ENCODE measurements at places on chromosomes 7 and 10. TPM values are rescaled to one million over a fixed set of nuclear protein-coding genes. Genes with fewer than 3 reads are reported as not detected.

The CNPY1 gene
- total RNA-seq: not detected

The GAD2 gene
- not detected for total RNA-seq

The EPO gene
- not detected for total RNA-seq

The SND1 gene
- 307 TPM for total RNA-seq

The HOXA13 gene
- not detected for total RNA-seq

The VWDE gene
- total RNA-seq: 92.6 TPM

The WDR86 gene
- total RNA-seq: not detected

The FOXP2 gene
- not detected for total RNA-seq

The NPY gene
- total RNA-seq: not detected

DNA sequence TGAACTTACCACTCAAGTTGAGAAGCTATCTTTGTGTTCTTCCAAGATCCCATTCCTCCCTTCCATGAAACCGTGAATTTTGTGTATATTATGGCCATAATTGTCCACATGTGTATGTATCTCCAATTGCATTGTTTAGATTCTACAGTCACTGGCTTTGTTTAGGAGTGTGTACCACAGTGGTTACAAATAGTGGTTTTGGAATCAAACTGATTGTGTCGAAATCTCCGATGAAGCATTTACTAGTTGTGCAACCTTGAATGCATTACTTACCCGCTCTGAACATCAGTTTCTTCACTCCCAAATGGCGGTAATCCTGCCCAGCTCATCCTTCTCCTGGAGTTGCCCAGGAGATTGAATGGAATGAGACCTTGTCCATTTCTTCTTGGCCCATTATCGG is 145.0 kb upstream of the ZNF32 start:
- H3K4me1 ChIP-seq: no peaks in the 10 kb centered on the region
- H3K27me3 ChIP-seq: peaks cover 29% of the 10 kb centered on the region
- no peak for DNase-seq

- H3K4me3 ChIP-seq: no peak overlapping the region
- no peak overlapping the region for H3K27ac ChIP-seq
- H3K27me3 ChIP-seq: no peaks in the 10 kb centered on the region
- H3K36me3 ChIP-seq: no peaks in the 10 kb centered on the region
- no peak for DNase-seq
- no peaks in the 10 kb centered on the region for H3K4me1 ChIP-seq
These were observed 30.1 kb upstream of the PRTFDC1 start for GRCh38 chr10:24982319-24983112.

GRCh38 chr7:127888411-127888810 is 142.8 kb downstream of the LRRC4 start:
- H3K4me1 ChIP-seq: peaks cover 41% of the 10 kb centered on the region
- H3K36me3 ChIP-seq: peaks cover 60% of the 10 kb centered on the region
- no peaks in the 10 kb centered on the region for H3K27me3 ChIP-seq
- no peak overlapping the region for H3K4me3 ChIP-seq
- H3K27ac ChIP-seq: no peak overlapping the region
- DNase-seq: no peak

- H3K4me1 ChIP-seq: no peaks in the 10 kb centered on the region
- DNase-seq: no peak
- H3K4me3 ChIP-seq: no peak overlapping the region
- no peaks in the 10 kb centered on the region for H3K36me3 ChIP-seq
These were observed 414.7 kb upstream of the NRP1 start for GRCh38 chr10:33749067-33749735.

DNA sequence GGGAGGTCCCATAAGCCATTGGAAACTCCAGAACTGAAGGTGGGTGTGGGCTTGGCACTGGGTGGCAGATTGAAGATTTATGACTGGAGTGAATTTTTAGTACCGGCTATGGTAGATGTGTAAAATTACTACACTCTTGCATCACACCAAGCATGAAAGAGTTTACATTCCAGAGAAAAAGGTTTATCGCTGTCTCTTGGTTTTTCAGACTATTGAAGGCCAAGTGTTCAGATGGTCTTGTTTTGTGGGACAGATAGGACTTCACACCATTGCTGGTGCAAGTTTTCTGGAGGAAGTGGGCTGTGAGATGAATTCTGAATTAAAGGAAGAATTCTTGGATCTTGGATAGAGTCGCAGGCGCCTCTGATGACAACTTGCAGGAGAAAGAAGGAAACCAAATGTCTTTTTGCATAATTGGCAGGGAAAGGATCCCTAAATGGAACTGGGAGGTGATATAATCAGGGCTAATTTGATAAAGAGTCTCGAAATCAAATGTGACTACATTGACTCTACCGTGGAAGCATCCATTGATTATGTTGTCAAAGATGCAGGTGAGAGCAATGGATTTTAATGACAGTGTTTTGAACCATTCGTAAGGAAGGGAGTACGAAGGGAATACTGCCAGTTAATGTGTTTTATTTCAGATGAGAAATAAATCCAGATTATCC is 14.2 kb upstream of the NMT2 start:
- no peak overlapping the region for H3K4me3 ChIP-seq
- no peaks in the 10 kb centered on the region for H3K36me3 ChIP-seq

GRCh38 chr7:90485734-90486316 is 16.4 kb downstream of the PTTG1IP2 start:
- no peaks in the 10 kb centered on the region for H3K27me3 ChIP-seq
- H3K4me3 ChIP-seq: no peak overlapping the region
- H3K27ac ChIP-seq: no peak overlapping the region
- DNase-seq: no peak
- H3K4me1 ChIP-seq: no peaks in the 10 kb centered on the region

- no peak for DNase-seq
- no peak within 1 kb of the TSS for H3K4me3 ChIP-seq
- no peaks in the 10 kb centered on the region for H3K4me1 ChIP-seq
- H3K36me3 ChIP-seq: no peaks in the 10 kb centered on the region
- peaks cover 9% of the 10 kb centered on the region for H3K27me3 ChIP-seq
- no peak within 1 kb of the TSS for H3K27ac ChIP-seq
These were observed at the start of gene RBP4 for GRCh38 chr10:93601146-93601773. TSS of gene RBP4 (minus strand) at chr10:93601235. CDS start at chr10:93601028, 207 bp downstream.

DNA sequence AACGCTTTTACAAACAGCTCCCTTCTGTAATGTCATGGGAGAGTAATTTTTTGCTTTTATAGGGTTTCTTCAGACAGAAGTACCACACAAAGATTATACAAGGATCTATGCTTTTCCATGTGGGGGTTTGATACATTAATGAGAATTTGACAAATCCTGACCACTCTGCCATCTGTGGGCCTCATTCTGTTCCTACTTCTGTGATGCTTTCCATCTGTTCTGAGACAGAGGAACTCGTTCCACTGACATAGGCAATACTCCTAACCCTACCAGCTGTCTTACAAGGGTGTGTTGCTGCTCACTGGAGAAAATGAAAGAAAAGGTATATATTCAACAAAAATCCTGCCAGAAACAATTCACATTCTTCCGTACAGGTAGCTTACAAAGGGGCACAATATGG is 59.4 kb upstream of the NAMPT start:
- no peaks in the 10 kb centered on the region for H3K4me1 ChIP-seq
- H3K36me3 ChIP-seq: no peaks in the 10 kb centered on the region
- no peak for DNase-seq
- no peak overlapping the region for H3K4me3 ChIP-seq
- H3K27ac ChIP-seq: no peak overlapping the region

GRCh38 chr10:79081353-79082034 is 12.7 kb downstream of the ZMIZ1 start:
- H3K4me3 ChIP-seq: no peak overlapping the region
- H3K36me3 ChIP-seq: 0 out of 3 replicates have a peak, but pooled peaks cover 3% of the 10 kb centered on the region

- DNase-seq: no peak
- H3K27ac ChIP-seq: no peak overlapping the region
- H3K4me1 ChIP-seq: no peaks in the 10 kb centered on the region
These were observed 297.9 kb upstream of the KLF6 start for GRCh38 chr10:4082861-4083260.

All from K562 (cell line).